HS-27A (cell line): ENCODE measurements at places on chromosomes 12 and 14.
A peak's percentile ranks its signal among the peaks of the same experiment; 100 is the strongest.

GRCh38 chr12:42180990-42181596 is 36.4 kb upstream of the GXYLT1 start:
- DNase-seq = no peak

- no peak for DNase-seq
These were observed 96.5 kb downstream of the PRMT8 start for GRCh38 chr12:3587402-3588013.

GRCh38 chr14:95322651-95323050 is 2.9 kb upstream of the CLMN start:
- no peak for DNase-seq

DNA sequence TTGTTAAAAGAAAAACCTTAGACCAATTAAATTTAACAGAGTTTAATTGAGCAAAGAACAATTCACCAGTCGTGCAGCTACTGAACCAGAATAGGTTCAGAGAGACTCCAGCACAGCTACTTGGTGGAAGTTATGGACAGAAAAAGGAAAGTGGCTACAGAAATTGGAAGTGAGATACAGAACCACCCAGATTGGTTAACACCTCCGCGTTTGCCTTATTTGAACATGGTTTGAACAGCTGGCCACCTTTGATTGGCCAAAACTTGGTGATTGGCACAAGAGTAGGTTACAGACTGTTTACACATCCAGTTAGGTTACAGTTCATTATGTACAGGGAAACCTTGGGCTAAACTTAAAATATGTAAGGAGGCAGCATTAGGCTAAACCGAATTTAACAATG is 54.9 kb downstream of the SRGAP1 start:
- DNase-seq = no peak

- no peak for DNase-seq
These were observed 1.7 kb upstream of the HOXC4 start for GRCh38 chr12:54051874-54052437.

DNA sequence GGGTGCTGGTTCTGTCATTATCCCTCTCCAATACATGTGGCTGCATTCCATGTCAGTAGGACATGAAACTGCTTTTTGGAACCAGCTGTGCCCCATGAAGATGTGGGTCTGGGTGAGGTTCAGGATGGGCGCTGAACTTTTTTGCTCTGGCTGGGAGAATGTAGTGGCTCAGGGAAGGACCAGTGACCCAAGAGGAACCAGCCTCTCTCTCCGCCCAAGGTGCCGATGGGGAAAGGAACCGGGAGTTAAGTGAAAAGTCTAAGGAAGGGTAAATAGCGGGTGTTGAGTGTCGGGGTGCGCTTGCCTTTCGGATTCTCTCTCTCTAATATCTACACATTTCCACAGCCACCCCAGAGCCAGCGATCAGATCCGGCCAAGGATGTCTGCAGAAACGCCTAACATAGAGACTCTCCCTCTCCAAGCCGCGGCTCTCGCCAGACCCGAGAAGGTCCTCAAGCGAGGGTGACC is 7.8 kb downstream of the ARHGEF25 start:
- DNase-seq = no peak

- DNase-seq = no peak
These were observed 55.2 kb upstream of the MDM1 start for GRCh38 chr12:68387338-68387737.

DNA sequence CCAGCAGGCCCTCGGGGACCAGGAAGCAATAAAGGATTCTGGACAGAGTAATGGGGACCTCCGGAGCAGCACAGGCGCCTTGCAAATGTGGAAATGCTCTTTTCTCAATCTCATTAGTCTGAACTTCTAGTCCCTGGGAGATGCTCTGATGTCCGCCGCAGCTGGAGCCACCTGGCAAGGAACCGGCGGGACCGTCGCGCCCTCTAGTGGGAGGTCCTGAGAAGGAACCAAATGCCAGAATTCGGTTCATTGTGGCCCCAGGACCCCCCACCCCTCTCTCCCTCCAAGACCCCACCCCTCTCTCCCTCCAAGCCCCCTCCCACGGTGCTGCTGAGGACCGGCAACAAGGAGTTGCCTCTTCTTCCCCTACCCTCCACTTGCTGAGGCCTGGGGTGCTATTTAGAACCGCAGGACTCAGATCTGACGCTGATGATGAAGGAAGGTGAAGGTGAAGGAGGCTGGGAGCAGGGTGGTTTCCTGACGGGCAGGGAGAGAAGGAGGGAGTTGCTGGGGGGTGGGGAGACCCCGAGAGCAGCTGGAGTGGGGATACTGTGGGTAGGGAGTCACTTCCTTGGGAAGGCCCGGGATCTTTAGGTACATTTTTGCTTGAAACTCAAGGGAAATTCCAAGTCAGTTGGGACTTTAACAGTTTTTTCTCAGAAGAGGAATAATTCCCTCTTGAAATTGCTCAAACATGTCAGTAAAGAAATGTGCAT is 42.5 kb downstream of the SMIM41 start:
- no peak for DNase-seq

GRCh38 chr12:15477761-15478160 is 155.5 kb downstream of the PTPRO start:
- no peak for DNase-seq

DNA sequence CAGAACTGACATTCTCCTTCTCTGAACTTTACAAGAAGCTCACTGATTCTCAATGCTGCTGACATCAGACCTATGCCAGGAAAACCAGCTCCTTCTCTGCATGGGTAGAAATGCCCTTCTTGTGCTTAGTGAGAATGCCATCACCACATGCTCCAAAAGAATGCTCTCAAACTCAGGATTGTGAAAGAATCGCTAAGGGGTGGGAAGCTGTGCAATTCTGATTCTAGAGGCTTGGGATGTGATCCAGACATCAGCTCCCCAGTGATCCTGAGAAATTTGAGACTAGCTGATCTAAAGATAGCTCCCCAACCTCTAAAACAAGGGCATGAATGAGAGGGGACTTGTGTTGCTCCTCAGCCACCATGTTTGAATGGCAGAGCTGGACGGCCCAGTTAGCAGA is 113.2 kb downstream of the DPF3 start:
- DNase-seq = peak; percentile 48

GRCh38 chr14:20820063-20820904 is 17.6 kb upstream of the RNASE1 start:
- no peak for DNase-seq

GRCh38 chr12:53677016-53677799 is 1.3 kb upstream of the ATP5MC2 start:
- DNase-seq = no peak

- DNase-seq = no peak
These were observed 11.8 kb downstream of the MTERF2 start for GRCh38 chr12:106975098-106975497.

- no peak for DNase-seq
These were observed 1.1 kb downstream of the ALX1 start for GRCh38 chr12:85280984-85281630.

- no peak for DNase-seq
These were observed 66.5 kb upstream of the CAND1 start for GRCh38 chr12:67202678-67203012.

- DNase-seq = no peak
These were observed 1168.5 kb upstream of the FLRT2 start for GRCh38 chr14:84361476-84361875.

DNA sequence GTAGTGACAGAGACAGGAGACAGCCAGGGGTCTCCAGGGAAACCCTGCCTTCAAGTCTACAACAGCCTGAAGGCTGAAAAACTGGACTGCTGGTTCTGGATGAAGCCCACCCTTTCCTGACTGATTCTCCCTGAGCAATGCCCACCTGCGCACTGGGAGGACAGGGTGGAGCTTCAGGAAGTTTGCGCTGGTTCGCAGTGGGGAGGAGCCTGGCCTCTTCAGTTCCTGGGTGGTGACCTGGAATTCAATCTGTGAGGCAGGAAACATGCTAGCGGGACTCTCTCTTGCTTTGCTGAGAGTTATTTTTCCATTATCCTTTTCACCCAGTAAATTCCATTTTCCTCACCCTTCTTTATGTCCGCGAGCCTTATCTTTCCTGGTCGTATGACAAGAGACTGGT is 600.8 kb downstream of the TRHDE start:
- DNase-seq = no peak

- DNase-seq = no peak
These were observed 164.5 kb downstream of the STXBP6 start for GRCh38 chr14:24885410-24885913.

- DNase-seq = no peak
These were observed 98.5 kb downstream of the ADGRD1 start for GRCh38 chr12:131052063-131052781.

GRCh38 chr12:93336291-93336741 is 41.4 kb upstream of the NUDT4 start:
- no peak for DNase-seq

DNA sequence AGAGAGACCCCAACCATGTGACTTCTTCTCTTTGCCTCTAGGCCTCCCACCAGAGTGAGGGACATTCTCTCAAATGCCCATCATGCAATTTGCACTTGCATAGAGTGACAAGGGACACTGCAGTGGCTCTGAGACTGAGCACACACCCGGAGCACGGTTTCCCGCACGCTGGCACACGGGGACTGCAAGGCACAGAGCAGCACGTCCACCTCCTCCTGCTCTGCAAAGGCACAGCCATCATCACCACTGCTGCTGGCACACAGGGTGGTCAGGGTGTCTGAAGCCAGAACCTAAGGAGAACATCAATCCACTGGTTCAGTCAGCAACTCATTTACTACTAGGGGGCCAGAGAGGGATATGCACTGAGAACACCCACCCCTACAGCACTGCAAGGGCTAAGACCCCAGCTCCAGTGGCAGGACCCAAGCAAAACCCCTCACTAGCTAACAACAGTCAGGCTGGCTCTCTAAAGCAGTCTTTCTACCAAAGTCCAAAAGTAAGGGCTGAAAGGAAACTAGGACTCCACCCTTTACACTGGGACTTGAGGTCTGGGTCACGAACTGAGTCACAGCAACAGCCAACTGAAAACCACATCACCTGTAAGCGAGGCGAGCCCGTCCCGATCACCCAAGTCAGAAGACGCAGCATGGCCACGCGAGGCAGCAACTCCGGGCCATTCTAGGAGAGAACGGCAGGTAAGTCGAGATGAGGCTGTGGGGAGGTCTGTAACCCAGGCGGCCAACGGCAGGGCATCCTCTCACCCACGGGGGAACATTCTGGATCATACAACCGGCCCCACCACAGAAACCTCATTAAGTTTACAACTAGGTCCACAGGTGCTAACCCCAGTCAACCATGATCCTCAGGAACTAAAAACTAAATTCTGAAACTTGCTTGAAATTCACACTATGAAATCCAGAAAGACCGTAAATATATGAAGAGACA is 37.9 kb downstream of the GCN1 start:
- DNase-seq = no peak

- no peak for DNase-seq
These were observed 29.6 kb downstream of the SMUG1 start for GRCh38 chr12:54159140-54159539.

GRCh38 chr14:103130017-103130764 is 6.9 kb downstream of the TNFAIP2 start:
- DNase-seq = no peak

DNA sequence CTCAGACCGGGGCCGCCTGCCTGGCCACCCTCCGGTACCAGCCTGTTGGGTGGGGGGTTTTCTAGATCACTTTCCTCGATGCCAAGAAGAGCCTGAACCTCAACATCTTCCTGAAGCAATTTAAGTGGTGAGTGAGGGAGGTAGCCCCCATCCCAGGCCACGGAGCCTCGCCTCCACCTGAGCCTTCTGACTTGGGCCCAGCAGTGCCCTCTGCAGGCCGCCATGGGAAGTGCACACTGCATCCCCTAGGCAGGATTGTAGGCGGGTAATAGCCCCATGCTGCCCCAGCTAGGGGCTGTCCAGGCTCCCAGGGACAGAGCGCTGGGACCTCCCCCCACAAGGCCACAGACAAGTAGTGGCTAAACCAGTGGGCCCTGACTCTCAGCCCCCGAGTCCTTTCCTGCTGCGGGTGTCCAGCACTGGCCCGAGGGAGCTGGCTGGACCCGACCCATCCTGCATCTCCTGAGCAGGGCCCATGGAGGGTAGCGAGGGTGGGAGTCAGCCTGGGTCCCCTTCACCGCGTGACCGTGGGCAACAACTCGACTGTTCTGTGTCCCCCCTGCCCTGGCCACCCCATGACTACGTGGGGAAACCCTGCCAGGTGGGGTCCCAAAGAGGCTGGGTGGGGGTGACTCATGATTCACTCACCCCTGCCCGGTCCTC is 15.3 kb upstream of the ADSS1 start:
- no peak for DNase-seq

DNA sequence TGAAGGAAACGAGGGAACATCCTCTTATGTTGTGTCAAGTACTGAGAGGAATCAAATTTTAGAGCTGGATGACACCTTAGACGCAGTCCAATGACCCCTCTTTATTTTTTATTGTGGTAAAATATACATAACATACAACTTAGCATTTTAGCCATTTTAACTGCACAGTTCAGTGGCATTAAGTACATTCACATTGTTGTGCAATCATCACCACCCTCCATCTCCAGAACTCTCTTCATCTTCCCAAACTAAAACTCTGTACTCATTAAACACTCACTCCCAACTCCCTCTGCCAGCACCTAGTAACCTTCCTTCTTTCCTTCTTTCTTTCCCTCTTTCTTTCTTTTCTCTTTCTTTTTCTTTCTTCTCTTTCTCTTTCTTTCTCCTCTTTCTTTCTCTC is 97.2 kb upstream of the SLC24A4 start:
- DNase-seq = no peak

DNA sequence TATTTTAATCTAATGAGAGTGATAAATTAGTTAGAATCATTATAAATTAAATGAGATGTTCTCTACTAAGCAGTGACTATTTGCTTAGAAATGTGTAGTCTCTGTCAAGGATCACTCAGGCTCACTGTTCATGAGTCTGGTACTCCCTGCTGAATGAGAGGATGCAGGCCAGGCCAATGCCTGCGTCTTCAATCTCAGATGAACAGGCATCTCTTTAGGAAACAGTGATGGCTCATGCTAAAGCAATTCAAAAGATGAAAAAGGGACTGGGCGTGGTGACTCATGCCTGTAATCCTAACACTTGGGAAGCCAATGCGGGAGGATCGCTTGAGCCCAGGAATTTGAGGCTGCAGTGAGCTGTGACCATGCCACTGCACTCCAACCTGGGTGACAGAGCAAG is 106.8 kb downstream of the ZFC3H1 start:
- peak; percentile 94 for DNase-seq

GRCh38 chr12:110790301-110790700 is 47.6 kb upstream of the PPP1CC start:
- DNase-seq = no peak

DNA sequence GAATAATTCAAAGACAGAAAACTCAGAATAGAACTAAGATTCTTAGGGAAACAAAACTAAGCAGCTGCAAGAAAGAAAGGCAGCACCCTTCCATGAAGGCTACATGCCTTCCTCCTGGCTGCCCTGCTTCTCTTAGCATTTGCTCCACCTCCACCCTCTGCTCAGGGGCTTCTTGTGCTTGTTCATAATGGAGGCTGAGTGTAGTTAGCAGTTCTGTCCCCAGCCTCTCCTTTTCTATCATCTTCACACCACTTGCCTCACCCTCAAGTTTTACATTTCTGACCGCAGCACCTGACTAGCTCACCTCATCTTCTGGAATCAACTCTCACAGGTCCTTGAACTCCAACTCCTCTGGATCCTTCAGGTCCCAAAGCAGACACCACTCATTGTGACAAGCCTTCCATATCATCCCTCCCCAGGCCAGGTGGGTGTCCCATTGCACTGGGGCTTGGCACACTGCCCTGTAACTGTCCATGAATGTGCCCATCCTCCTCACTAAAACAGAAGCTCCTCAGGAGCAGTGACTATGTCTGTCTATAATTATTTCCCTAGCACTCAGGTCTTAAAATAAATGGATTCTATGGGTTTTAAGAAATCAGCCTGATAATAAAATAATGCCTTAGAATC is 139.1 kb downstream of the TMTC1 start:
- no peak for DNase-seq
